ENCODE measurements at places on chromosomes 3 and 15.

- DNase-seq, result no peak
Measured at GRCh38 chr3:142595581-142595950, 627 bp upstream of the PLS1 start.

- DNase-seq, result no peak
Measured at GRCh38 chr3:113263020-113263419, 51.7 kb downstream of the BOC start.

DNA sequence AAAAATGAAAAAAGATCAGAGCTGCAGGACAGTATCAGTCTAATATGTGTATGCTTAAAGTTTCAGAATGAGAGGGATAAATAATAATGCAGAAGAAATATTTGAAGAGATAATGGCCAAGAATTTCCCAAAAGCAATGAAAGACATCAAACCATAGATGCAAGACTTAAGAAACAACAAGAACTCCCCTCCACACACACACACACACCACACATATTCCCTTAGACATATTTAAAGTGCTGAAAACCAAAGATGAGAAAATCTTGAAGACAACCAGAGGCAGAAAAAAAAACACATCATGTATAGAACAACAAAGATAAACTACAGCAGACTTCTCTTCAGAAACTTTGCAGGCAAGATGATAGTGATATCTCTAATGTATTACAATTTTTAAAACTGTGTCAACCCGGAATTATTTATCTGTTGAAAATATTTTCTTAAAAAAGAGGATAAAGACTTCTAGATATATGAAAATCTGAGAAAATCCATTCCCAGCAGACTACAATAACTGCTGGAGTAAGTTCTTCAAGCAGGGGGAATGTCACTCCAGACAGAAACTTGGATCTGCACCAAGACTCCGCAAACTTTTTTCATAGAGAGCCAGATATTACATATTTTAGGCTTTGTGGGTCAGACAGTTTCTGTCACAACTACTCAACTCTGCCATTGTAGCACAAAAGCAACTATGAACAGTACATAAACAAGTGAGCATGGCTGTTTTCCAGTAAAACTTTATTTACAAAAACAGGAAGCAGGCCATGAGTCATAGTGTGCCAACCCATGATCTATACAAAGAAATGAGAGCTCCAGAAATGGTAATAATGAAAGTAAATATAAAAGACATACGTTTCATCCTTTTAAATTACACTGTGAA is 223.4 kb upstream of the CGNL1 start:
- no peak for DNase-seq

GRCh38 chr3:173778251-173778650 is 380.7 kb downstream of the NLGN1 start:
- DNase-seq, result no peak

DNA sequence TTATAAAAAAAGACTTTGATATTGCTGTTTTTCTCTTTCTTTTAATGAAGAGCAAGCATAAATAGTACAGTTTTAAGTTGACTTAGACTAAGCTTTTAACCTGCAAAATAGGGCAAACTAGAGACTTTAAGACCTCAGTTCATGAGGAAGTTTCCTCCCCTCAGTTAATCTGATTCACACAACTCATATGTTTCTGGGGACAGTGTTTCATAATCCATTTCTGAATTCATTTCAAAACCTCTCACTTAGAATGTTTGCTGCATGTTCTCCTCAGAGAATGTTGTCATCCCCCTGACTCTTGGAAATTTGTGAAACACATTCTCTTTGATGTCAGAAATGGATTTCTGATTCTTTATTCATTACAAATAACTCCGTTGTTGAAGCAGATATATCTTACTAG is 79.3 kb upstream of the SKOR1 start:
- no peak for DNase-seq

DNA sequence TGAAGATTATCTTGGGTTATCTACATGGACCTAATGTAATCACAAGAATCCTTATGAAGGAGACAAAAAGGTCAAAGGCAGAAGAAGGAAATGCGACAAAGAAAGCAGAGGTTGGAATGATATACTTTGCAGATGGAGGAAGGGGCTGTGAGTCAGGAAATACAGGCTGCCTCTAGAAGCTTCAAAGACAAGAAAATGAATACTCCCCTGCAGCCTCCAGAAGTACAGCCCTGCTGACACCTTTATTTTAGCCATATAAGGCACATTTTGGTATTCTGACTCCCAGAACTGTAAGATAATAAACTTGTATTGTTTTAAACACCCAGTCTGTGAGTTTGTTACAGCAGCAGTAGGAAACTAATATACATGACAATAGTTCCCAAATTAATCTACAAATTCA is 58.6 kb downstream of the SIDT1 start:
- DNase-seq, result no peak

GRCh38 chr3:139577909-139578308 is 38.4 kb upstream of the RBP1 start:
- DNase-seq, result no peak

DNA sequence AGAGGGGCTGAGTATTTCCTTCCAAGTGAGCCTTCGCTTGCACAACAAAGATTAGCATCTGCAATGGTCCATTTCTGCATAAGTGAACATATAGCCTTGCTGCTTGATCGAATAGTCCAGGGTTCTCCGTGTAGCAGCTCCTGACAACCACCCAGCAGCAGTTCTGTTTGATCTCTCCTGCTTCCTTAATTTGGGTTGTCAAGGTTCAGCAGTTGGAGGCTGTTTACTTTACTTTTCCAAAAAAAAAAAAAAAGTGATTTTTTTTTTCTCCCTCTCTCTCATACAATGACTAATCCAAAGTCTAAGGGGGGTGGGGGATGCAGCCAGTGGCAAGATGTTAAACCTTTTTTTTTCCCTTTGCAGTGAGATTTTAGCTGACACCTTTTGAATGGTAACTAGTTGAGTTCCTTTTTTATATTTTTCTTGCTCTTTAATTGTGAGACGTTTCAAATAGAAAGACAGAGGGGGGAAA is 3.6 kb downstream of the FOXP1 start:
- no peak for DNase-seq

DNA sequence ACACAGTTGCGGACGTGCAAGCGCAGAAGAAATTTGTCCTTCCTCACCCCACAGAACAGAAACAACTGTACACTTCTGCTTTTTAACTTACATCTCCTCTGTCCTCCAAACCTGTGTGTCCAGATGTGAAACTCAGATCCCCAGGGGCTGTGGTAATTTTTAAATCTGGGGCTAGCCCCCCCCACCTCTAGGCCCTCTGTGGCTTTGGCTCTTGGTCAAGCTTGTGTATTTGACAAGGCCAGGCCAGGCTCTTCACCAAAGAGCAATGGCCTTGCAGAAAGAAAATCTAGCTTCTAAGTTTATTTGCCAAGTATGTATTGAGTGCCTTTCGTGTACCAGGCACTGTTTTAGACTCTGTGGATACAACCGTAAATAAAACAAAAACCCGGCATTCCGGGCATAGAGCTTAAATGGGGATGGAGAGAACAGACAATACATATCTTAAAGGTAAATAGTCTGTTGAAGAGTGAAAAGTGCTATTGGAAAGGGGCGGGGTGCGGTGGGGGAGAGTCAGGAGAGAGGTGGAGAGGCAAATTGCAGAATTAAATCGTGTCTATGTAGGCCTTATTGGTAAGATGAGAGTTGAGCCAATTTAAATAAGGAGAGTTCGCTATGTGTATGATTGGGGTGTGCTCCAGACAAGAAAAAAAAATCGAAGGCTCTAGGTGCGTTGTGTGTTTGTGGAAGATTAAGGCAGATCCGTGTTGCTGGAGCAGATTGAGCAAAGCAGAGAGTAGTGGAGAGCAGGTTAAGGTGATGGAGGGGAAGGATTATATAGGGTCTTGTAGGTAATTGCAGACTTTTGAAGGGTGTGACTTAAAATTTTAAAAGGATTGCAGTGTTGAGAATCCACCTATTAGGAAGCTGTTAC is 781 bp upstream of the DPH6 start:
- DNase-seq, result no peak

DNA sequence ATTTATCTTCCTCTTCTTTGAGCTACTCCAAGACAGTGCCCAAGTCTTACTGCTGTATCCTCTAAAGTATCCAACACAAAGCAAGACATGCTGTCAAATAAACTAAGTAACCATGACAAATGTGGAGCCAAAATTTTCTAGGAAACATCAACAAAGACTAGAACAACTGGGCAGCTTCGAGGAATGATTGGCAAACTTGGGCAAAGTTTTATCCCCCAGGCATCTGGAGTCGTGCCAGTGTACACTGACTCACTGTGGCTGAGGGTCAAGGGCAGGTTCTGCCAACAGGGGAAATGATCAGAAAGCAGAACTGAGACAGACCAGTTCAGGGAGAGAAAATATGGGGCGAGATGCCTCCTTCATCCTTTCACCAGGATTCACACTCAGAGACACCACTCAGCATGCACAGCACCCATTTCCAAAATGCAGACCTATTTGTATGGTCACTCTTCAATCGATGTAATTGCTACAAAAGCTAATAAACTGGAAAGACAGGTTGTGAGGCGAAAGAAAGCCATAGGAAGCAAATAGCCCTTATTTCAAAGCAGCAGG is 65.8 kb downstream of the MB21D2 start:
- DNase-seq, result peak; percentile 66

DNA sequence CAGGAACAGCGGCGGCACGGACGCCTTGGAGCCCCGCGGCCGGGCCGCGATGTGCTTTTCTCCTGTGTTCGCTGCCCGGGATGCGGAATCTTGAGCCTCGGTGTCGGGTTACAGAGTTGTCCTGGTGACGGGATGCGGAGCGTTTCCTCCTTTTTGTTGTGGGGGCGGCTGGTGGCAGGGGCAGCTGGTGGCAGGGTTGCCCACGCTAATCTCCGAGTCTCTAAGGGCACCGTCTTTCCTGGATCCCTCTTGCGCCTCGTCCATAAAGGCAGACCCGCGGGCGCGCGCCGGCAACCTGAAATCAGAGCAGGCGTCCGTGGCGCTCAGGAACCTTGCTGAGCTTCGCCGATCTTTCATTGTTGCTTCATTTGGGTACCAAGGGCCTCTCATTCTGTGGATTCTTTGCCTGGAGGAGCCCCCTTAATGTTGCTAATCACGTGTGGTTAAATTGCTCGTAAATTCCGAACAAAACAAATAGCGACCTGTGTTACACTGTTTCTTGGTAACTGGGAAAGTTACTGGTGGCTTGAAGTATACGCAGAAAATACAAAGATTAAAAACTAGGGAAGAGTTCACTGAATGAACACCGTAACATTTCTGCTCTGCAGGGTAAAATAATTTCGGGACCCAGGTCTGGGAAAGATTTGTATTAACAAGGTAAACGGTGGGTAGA is 844 bp upstream of the PFN2 start:
- DNase-seq, result peak; percentile 68

GRCh38 chr3:76161856-76162255 is 376.5 kb upstream of the ZNF717 start:
- DNase-seq, result no peak

DNA sequence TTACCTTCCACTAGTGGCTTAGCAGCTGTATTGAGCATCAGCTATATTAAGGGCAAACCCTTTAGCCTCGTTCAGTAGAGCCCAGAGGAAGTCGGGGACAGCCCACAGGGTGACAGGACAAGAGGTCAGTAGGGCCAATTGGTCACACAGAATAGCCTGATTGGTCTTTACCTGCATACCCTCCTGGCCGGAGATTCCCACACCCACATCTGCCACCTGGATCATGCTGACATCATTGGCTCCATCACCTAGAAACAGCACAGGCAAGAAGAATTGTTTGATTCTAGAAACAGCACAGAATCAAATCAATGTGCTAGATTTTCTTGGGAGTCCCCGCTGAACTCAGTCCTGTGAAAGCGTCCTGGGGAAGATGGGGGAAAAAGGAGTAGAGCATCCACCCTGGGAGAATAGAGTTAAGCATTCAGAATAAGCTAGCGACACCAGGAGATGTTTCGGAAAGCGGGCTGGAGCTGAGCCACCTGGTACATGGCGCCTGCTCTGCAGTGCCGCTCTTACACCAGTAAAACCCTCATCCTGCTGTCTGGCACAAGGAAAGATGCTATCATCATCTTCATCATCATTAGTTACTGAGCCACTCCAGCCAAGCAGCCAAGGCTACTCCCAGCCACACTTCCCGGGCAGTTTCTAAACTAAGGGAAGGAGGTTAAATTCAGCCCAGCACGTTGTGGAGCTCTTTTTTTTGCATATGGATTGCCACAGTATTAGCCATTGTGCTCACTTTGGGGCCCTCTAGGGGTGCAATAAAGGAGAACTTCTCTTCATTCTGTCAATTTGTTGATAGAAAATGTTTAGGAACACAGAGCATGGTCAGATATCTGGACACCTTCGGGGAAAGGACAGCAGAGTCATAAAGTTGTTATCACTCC is 171.3 kb downstream of the ATP10A start:
- DNase-seq, result no peak

- DNase-seq, result no peak
Measured at GRCh38 chr3:191762323-191762960, 301.5 kb downstream of the PYDC2 start.

DNA sequence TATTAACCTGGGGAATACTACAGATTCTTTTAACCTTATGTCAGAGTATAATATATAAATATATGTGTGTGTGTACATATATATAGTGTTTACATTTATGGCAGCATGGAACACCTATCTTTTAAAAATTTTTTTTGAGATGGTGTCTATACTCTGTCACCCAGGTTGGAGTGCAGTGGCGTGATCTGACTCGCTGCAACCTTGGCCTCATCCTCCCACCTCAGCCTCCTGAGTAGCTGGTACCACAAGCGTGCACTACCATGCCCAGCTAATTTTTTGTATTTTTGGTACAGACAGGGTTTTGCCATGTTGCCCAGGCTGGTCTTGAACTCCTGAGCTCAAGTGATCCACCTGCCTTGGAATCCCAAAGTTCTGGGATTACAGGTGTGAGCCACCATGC is 18.5 kb upstream of the ERICH6 start:
- no peak for DNase-seq

GRCh38 chr15:68371160-68371559 is 60.8 kb downstream of the ITGA11 start:
- DNase-seq, result no peak

- no peak for DNase-seq
Measured at GRCh38 chr15:76058714-76059319, 968 bp upstream of the TMEM266 start.

GRCh38 chr3:125194849-125195601 is 17.5 kb downstream of the SLC12A8 start:
- no peak for DNase-seq

GRCh38 chr3:71114610-71115009 is 468.9 kb downstream of the FOXP1 start:
- no peak for DNase-seq

- no peak for DNase-seq
Measured at GRCh38 chr15:68427366-68427765, 4.6 kb downstream of the ITGA11 start.

- DNase-seq, result no peak
Measured at GRCh38 chr15:48925714-48926223, 38.0 kb downstream of the SHC4 start.

GRCh38 chr3:136074546-136075170 is 109.1 kb downstream of the PPP2R3A start:
- no peak for DNase-seq

GRCh38 chr3:193963808-193964516 is 172.0 kb upstream of the HES1 start:
- DNase-seq, result no peak

GRCh38 chr15:77775837-77776236 is 143.1 kb upstream of the LINGO1 start:
- DNase-seq, result no peak

All from GOT3 (cell line).